ENCODE measurements at places on chromosomes 7 and 10. TPM values are rescaled to one million over a fixed set of nuclear protein-coding genes. Genes with fewer than 3 reads are reported as not detected.

- DNase-seq: no peak
Measured at GRCh38 chr10:15316871-15317464, 54.1 kb downstream of the FAM171A1 start.

GRCh38 chr7:1695800-1696454 lies 25.9 kb downstream of the ELFN1 start:
- peak; percentile 35 for DNase-seq

- no peak for DNase-seq
Measured at GRCh38 chr10:122157451-122157850, 113.6 kb upstream of the BTBD16 start.

The CPEB3 gene
- 12.7 TPM for total RNA-seq

GRCh38 chr10:79048639-79049550 lies 19.9 kb upstream of the ZMIZ1 start:
- DNase-seq: peak; percentile 42

DNA sequence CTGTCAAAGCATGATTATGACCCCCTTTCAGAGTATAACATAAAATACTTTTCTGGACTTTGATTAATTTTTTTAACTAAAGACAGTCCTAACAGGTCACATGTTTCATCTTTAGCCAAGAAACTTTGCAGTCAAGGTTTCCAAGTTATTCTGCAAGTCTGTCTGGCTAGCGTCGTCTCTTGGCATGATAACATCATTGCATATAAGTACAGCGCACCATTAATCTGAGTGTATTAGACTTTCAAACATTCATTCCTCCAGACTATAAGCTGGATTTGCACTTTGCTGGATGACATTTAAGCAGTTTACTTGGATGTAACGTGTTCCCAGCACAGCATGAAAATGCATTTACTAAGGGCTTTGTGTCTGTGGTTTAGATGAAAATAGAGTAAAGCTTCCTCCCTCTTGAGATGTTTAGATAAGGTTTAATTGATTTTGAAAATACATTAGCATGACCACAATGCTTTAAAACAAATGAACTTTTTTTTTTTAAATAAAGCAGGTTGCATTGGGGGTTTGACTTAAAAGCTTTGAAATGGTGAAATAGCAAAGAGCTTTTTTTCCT lies 349.0 kb upstream of the MTPN start:
- DNase-seq: no peak

GRCh38 chr10:123136806-123137642 lies 1.3 kb downstream of the HMX3 start:
- DNase-seq: no peak

The CALN1 gene
- total RNA-seq: 0.45 TPM

GRCh38 chr10:65355141-65355680 lies 1570.6 kb upstream of the LRRTM3 start:
- DNase-seq: no peak

- no peak for DNase-seq
Measured at GRCh38 chr10:3427347-3427746, 254.8 kb upstream of the PITRM1 start.

- no peak for DNase-seq
Measured at GRCh38 chr7:104814671-104815400, 199.2 kb upstream of the KMT2E start.

The SUPV3L1 gene
- 15.7 TPM for total RNA-seq

DNA sequence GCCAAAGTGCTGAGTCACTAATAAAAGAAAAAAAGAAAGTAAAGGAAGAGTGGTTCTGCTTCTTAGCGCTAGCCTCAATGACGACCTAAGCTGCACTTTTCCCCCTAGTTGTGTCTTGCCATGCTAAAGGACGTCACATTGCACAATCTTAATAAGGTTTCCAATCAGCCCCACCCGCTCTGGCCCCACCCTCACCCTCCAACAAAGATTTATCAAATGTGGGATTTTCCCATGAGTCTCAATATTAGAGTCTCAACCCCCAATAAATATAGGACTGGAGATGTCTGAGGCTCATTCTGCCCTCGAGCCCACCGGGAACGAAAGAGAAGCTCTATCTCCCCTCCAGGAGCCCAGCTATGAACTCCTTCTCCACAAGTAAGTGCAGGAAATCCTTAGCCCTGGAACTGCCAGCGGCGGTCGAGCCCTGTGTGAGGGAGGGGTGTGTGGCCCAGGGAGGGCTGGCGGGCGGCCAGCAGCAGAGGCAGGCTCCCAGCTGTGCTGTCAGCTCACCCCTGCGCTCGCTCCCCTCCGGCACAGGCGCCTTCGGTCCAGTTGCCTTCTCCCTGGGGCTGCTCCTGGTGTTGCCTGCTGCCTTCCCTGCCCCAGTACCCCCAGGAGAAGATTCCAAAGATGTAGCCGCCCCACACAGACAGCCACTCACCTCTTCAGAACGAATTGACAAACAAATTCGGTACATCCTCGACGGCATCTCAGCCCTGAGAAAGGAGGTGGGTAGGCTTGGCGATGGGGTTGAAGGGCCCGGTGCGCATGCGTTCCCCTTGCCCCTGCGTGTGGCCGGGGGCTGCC lies at the start of gene IL6:
TSS of gene IL6 (plus strand) at position 294 of the 807 bp plus-strand sequence. CDS start at position 357, 63 bp downstream.
- DNase-seq: peak; percentile 57

DNA sequence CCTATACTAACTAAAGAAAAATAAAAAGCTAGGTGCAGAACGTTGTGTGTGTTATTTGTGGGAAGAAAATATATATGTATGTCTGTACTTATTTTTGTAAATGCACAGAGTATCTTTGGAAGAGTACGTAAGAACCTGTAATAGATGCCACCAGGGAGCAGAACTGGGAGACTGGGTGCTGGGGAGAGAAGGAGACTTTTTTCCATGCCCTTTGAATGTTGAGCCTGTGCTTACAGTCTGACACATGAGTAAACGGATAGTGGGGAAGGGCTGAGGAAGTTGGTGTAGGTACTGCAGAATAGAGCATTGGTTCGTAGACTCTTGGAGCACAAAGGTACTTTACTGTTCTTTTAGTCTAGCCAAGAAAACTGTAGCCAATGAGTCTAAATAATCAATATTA lies 1.3 kb upstream of the SCRN1 start:
- no peak for DNase-seq

The PTPRZ1 gene
- 0.13 TPM for total RNA-seq

DNA sequence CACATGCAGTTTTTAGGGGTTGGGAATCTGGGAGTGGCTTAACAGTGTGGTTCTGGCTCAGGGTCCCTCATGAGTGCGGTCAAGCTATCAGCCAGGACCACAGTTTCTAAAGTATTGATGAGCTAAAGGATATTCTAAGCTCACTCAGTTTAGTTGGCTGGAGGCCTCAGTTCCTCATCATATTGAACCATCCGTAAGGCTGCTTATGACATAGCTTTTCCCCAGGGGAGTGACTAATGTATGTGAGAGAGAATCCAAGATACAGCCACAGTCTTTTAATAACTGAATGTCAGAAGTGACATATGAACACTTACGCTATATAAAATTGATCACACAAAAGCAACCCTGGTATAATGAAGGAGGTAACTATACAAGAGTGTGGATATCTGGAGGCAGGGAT lies 245.3 kb downstream of the POLR1F start:
- DNase-seq: no peak

The POLR1F gene
- total RNA-seq: 3.4 TPM

GRCh38 chr7:78355834-78356233 lies 557.3 kb downstream of the PHTF2 start:
- no peak for DNase-seq

The HOXA7 gene
- not detected for total RNA-seq

DNA sequence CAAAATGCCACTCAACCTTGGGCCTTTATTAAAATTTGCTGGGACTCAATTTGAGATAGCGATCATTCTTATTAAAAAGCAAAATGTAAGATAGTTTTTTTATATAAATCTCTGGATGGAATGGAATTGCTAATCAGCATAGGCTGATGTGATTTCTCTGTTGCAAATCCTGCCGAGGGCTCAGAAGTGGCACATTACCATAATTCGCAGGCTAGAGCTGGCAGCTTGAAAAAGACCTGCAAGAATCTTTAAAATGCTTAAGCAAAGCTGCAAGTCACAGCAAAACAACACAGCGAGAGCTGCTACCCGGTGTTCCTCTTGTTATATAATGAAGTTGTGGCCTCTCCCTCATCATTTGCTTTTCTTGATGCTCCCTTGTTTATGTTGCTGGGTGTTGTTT lies 448.1 kb downstream of the GATA3 start:
- no peak for DNase-seq

- no peak for DNase-seq
Measured at GRCh38 chr10:113474752-113475151, 78.1 kb upstream of the HABP2 start.

- no peak for DNase-seq
Measured at GRCh38 chr7:48300301-48300700, 129.0 kb downstream of the ABCA13 start.

- no peak for DNase-seq
Measured at GRCh38 chr10:132981746-132982145, 39.4 kb upstream of the CFAP46 start.

GRCh38 chr10:14727924-14728323 lies 46.8 kb downstream of the FAM107B start:
- DNase-seq: no peak

DNA sequence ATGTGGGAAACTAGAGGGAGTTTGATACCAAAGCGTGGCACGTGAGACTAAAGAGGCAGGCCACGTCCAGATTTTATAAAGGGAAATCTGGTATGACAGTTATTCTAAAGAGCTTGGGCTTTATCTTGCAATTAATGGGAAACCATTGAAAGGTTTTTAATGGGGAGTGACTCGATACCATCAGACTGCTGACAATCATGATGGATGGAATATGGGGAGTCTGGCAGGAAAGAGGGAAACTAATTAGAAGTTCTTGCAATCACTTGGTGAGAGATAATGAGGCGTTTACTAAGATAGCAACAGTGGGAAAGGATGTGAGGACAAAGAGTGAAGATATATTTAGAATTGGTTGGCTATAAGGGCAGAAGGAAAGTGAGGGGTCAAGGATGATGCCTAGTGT lies 94.0 kb downstream of the MBL2 start:
- no peak for DNase-seq

GRCh38 chr7:138797715-138798320 lies at the start of the genes ATP6V0A4 and TMEM213:
ATP6V0A4 (minus strand) TSS chr7:138798196; CDS start chr7:138771247, 26,949 bp downstream.
TMEM213 (plus strand) TSS chr7:138797994; CDS start chr7:138798105, 111 bp downstream.
- no peak for DNase-seq

DNA sequence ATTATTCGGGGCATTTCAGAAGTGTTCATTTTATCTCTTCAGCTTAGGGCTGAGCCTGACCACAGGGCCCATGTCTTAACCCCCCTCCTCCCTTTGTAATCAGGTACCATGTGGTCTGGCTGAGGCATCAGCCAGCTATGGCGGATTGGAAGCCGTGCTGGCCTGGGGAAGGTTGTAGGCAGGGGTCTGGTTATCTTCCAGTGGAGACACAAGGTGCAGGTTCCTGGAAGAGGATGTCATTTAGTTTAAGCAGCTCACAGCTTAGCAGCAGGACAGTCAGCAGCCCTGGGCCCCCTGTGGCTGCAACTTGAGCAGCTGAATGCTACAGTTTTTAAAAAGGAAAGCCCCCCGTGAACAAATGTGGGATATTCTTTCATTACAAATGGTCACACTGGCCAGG lies 22.1 kb downstream of the BAG3 start:
- DNase-seq: no peak

DNA sequence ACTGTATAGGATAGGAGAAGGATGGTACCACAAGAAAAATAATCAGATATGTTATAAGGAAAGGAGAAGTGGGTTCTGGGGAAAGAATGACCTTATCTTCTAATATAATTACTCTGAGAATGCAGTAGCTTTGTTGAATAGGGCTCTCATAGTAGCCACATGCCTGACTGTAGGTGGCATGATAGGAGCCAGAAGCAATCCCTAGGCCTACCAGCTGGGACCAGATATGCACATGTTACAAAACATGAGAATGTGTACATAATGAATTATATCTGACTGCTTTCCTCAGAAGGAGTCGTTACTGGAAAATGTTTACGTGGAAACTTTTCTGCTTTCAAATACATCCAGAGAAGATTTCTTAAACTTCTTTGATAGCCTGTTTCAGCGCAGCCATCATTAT lies 53.2 kb upstream of the FAM3C start:
- DNase-seq: no peak

The PRSS2 gene
- 53.2 TPM for total RNA-seq

DNA sequence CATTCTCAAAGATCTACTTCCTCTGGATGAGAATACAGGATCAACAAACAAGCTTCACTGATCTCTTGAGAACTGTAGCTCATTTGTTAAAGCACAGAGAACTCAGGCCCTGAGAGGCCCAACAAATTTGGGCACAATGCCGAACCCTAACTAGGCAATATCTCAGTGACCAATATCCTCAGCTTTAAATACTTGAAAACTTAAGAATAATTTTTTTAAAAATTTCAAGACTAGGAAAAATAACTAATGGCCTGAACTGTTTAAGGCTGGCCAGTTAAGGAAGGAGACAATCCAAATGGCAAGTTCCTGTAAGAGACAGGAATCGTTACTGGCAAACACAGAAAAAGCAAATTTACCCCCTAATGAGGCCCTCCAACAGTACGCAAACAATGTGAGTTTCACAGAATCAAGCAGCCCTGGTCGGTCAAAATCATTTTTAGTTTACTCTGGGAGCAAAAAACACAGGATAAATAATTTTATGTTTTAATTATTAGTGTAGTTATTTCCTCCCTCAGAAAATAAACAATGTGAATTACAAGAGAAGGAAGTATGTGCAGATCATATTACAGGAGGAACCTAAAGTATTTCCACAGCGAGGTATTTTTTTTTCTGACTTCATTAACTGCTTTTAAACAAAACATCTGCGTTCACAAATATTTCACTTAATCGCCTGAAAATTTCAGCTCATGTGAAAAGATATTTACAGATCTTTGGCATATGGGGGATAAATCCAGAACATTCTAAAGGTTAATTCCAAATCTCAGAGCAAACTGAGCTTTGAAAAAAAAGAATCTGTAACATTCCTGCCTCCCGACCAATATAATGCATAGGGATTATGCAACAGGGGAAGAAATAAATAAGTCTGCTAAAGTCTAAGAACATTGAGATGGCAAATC lies 39.5 kb downstream of the NT5C2 start:
- DNase-seq: no peak

DNA sequence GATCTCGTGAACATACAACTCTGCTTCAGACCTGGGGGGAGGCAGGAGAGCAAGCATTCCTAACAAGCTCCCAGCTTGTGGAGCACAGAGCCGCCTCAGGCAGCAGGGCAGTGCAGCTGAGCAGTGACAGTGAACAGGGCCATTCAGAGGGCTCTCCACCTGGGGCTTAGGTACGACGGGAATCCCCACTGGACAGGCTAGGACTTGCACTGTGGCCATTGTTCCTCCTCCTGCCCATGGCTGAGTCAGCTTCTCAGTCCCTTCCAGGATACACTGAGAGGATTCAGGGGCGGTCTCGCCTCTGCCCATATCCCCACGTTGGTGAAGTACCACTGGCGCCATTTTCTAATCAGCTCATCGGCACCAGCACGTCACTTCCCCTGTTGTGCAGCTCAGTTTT lies 71.1 kb downstream of the FIGNL1 start:
- no peak for DNase-seq

- DNase-seq: no peak
Measured at GRCh38 chr7:12436126-12436525, 32.5 kb upstream of the VWDE start.

The SLC16A9 gene
- total RNA-seq: 0.73 TPM
